ENCODE measurements at places on chromosomes 12 and 14. TPM values are rescaled to one million over a fixed set of nuclear protein-coding genes. Genes with fewer than 3 reads are reported as not detected.

HOXC9 gene
- not detected for polyA plus RNA-seq

SLCO1A2 gene
- polyA plus RNA-seq: 6.7 TPM

PPM1A gene
- polyA plus RNA-seq: 6.6 TPM

KRT79 gene
- not detected for polyA plus RNA-seq

PROX2 gene
- 0.03 TPM for polyA plus RNA-seq

DNAH10 gene
- 0.02 TPM for polyA plus RNA-seq

PLCZ1 gene
- not detected for polyA plus RNA-seq

KLRC1 gene
- polyA plus RNA-seq: not detected

P2RX4 gene
- 21.4 TPM for polyA plus RNA-seq

TAPBPL gene
- 1.5 TPM for polyA plus RNA-seq

NELL2 gene
- 56.8 TPM for polyA plus RNA-seq

GRCh38 chr14:35576260-35576659, 42.3 kb downstream of the INSM2 start:
- H3K4me3 ChIP-seq: no peak overlapping the region
- DNase-seq: no peak
- H3K36me3 ChIP-seq: no peaks in the 10 kb centered on the region
- H3K27ac ChIP-seq: no peak overlapping the region
- H3K27me3 ChIP-seq: no peaks in the 10 kb centered on the region

- H3K4me3 ChIP-seq: no peak overlapping the region
- no peaks in the 10 kb centered on the region for H3K27me3 ChIP-seq
- peaks cover 5% of the 10 kb centered on the region for H3K4me1 ChIP-seq
- no peaks in the 10 kb centered on the region for H3K36me3 ChIP-seq
Measured at GRCh38 chr12:70982991-70983390, 62.5 kb upstream of the PTPRR start.

GRCh38 chr12:72612171-72612570, 340.0 kb downstream of the TRHDE start:
- H3K4me1 ChIP-seq: peaks cover 12% of the 10 kb centered on the region
- H3K27ac ChIP-seq: peak overlapping the region; percentile 27
- H3K36me3 ChIP-seq: no peaks in the 10 kb centered on the region
- no peaks in the 10 kb centered on the region for H3K27me3 ChIP-seq
- H3K4me3 ChIP-seq: no peak overlapping the region

- no peaks in the 10 kb centered on the region for H3K36me3 ChIP-seq
- no peaks in the 10 kb centered on the region for H3K27me3 ChIP-seq
- DNase-seq: no peak
- no peak overlapping the region for H3K27ac ChIP-seq
- H3K4me1 ChIP-seq: no peaks in the 10 kb centered on the region
Measured at GRCh38 chr12:130016194-130016593, 112.4 kb upstream of the TMEM132D start.

- no peak overlapping the region for H3K4me3 ChIP-seq
- H3K27ac ChIP-seq: no peak overlapping the region
Measured at GRCh38 chr12:15534874-15535273, 212.6 kb downstream of the PTPRO start.

- DNase-seq: no peak
- no peak overlapping the region for H3K4me3 ChIP-seq
- no peaks in the 10 kb centered on the region for H3K36me3 ChIP-seq
- H3K27me3 ChIP-seq: no peaks in the 10 kb centered on the region
Measured at GRCh38 chr12:50120953-50121352, 8.9 kb downstream of the COX14 start.

- H3K27ac ChIP-seq: no peak overlapping the region
- DNase-seq: no peak
- H3K4me3 ChIP-seq: no peak overlapping the region
- no peaks in the 10 kb centered on the region for H3K27me3 ChIP-seq
Measured at GRCh38 chr14:73424453-73424852, 33.9 kb downstream of the NUMB start.

DNA sequence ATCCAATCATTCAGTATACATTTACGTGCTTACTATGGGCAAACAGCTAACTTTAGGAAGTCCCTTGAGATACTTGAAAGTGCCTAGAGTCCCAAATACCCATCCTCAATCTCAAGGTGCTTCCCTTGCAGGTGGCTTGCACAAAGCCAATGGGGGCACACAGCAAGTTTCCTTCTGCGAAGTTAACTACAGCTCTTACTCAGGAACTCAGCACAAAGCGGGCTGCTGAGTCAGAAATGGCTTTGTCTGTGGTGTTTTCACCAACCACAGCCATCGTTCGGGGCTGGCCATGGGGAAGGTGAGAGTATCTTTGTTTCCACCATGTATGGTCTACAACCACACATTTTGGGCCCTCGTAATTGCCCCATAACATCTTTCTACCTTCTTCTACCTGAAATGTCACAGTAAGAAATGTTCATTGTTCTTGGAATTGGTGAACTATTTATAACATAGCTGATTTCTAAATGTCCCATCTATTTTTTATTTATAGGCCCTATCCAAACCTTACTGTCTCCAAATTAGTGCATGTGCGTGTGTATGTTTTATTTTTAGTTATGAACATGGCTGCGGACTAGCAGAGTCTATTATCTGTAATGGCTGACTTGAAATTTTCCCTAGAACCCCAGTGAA, 13.9 kb downstream of the MFAP5 start:
- no peaks in the 10 kb centered on the region for H3K27me3 ChIP-seq
- H3K4me1 ChIP-seq: no peaks in the 10 kb centered on the region
- no peak overlapping the region for H3K27ac ChIP-seq
- DNase-seq: no peak
- H3K4me3 ChIP-seq: no peak overlapping the region
- H3K36me3 ChIP-seq: no peaks in the 10 kb centered on the region

- H3K27ac ChIP-seq: no peak overlapping the region
- peaks cover 2% of the 10 kb centered on the region for H3K4me1 ChIP-seq
- H3K27me3 ChIP-seq: no peaks in the 10 kb centered on the region
- H3K4me3 ChIP-seq: no peak overlapping the region
- no peak for DNase-seq
- no peaks in the 10 kb centered on the region for H3K36me3 ChIP-seq
Measured at GRCh38 chr12:92537290-92537960, 165.4 kb upstream of the PLEKHG7 start.

GRCh38 chr12:91781114-91781513, 364.5 kb downstream of the BTG1 start:
- no peak overlapping the region for H3K4me3 ChIP-seq
- no peak overlapping the region for H3K27ac ChIP-seq
- no peaks in the 10 kb centered on the region for H3K36me3 ChIP-seq
- no peaks in the 10 kb centered on the region for H3K27me3 ChIP-seq

DNA sequence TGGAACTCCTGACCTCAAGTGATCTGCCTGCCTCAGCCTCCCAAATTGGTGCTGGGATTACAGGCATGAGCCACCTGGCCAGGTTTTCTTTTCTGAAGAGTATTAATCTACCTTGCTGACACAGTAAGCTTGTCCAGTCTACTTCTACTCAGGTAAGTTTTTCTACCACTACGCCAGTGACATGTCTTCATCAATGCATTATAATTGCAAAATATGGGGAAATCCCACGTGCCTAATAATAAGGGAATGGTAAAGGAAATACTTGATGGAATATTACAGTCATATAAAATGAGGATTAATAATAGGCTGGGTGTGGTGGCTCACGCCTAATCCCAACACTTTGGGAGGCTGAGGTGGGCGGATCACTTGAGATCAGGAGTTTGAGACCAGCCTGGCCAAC, 62.3 kb downstream of the RAB35 start:
- H3K27ac ChIP-seq: no peak overlapping the region
- H3K4me1 ChIP-seq: no peaks in the 10 kb centered on the region
- H3K4me3 ChIP-seq: no peak overlapping the region
- H3K36me3 ChIP-seq: no peaks in the 10 kb centered on the region

DNA sequence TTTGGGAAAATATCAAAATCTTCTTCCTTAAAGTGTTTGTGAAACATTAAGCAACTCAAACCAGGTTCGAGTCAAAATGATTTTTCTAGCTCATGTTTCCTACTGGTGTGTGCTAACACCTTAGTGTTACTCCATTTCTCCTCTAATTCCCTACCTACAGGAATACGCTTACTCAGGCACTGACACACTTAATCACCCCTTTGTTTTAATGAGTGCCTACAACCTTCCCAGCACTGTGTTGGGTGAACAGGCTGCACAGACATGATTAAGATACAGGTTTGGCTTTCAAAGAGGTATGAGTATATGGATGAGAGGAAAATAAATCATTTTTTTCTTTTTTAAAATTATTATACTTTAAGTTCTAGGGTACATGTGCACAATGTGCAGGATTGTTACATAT, 15.6 kb upstream of the PZP start:
- H3K27ac ChIP-seq: no peak overlapping the region
- no peaks in the 10 kb centered on the region for H3K4me1 ChIP-seq
- DNase-seq: no peak

DNA sequence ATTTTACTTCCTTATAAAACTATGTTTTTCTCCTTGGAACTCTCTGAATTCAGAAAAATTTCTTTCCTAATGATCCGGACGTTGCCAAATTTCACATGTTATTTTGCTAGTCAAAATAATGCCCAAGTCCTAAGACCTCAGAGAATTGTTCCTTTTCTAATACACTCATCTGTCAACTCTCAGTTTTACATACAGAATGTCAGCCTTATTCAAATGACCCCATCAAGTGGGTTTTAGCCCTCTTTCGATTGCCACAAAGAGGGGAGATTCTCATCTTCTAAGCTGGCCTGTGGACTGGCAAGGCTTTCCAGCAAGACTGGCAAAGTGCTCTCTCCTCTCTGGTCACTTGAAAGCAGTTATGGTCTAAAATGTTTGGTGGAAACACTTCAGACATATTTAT, 99.3 kb upstream of the GPHB5 start:
- H3K4me3 ChIP-seq: no peak overlapping the region
- H3K27me3 ChIP-seq: no peaks in the 10 kb centered on the region
- no peaks in the 10 kb centered on the region for H3K36me3 ChIP-seq
- no peaks in the 10 kb centered on the region for H3K4me1 ChIP-seq

- H3K4me1 ChIP-seq: no peaks in the 10 kb centered on the region
- no peak for DNase-seq
- no peaks in the 10 kb centered on the region for H3K27me3 ChIP-seq
- no peak overlapping the region for H3K4me3 ChIP-seq
- H3K36me3 ChIP-seq: no peaks in the 10 kb centered on the region
- no peak overlapping the region for H3K27ac ChIP-seq
Measured at GRCh38 chr12:10268037-10268436, 39.6 kb upstream of the KLRD1 start.

DNA sequence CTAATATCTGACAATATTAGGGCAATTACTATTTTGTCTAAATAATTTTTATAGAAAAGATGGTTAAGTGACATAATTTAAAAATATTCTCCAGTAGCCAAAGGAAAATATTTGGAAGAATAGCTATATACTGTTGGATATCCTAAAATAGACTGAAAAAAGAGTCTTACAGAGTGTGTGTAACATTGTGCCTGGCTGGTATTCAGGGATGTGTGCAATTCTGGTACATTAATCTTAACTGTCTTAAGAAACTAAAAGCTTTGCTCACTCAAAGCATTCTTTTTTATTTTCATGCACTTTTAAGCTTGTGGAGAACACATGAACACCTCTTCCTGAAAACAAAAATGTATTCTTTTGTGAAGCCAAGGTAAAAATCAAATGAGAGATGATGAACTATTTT, 10.1 kb upstream of the NR2C1 start:
- peaks cover 9% of the 10 kb centered on the region for H3K36me3 ChIP-seq
- no peaks in the 10 kb centered on the region for H3K27me3 ChIP-seq
- H3K4me3 ChIP-seq: no peak overlapping the region
- no peak for DNase-seq

DNA sequence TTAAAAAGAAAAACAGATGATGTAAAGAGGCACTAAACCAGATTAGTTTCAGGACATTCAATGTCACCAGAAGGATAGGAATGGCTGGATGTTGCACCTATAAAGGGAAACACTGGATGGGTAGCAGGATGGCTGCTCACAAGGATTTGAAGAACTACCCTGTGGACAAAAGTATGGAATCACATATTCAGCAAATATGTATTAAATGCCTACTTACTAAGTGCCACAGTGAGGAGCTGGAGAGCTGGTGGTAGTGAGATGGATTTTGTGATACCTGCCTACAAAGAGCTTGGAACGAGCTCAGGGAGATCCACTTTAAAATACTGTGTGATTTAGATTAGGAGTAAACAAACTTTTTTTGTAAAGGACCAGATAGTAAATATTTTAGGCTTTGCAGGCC, 316.2 kb downstream of the PAWR start:
- no peaks in the 10 kb centered on the region for H3K4me1 ChIP-seq
- no peak overlapping the region for H3K4me3 ChIP-seq
- no peak for DNase-seq
- no peak overlapping the region for H3K27ac ChIP-seq

GRCh38 chr14:69519204-69520100, 34.9 kb downstream of the PLEKHD1 start:
- no peak overlapping the region for H3K4me3 ChIP-seq
- no peak overlapping the region for H3K27ac ChIP-seq
- no peaks in the 10 kb centered on the region for H3K36me3 ChIP-seq
- peaks cover 2% of the 10 kb centered on the region for H3K4me1 ChIP-seq
- no peaks in the 10 kb centered on the region for H3K27me3 ChIP-seq

GRCh38 chr12:118052324-118053070, 8.5 kb downstream of the WSB2 start:
- H3K27ac ChIP-seq: no peak overlapping the region
- no peak for DNase-seq
- peaks cover 5% of the 10 kb centered on the region for H3K36me3 ChIP-seq
- H3K27me3 ChIP-seq: no peaks in the 10 kb centered on the region
- H3K4me1 ChIP-seq: no peaks in the 10 kb centered on the region

GRCh38 chr14:50524731-50525515, 7.4 kb downstream of the MAP4K5 start:
- H3K36me3 ChIP-seq: no peaks in the 10 kb centered on the region
- no peak for DNase-seq
- H3K27me3 ChIP-seq: no peaks in the 10 kb centered on the region
- H3K4me3 ChIP-seq: no peak overlapping the region
- no peaks in the 10 kb centered on the region for H3K4me1 ChIP-seq

- no peaks in the 10 kb centered on the region for H3K36me3 ChIP-seq
- no peaks in the 10 kb centered on the region for H3K27me3 ChIP-seq
- H3K27ac ChIP-seq: no peak overlapping the region
- no peak overlapping the region for H3K4me3 ChIP-seq
- DNase-seq: no peak
Measured at GRCh38 chr12:80811957-80812708, 95.4 kb downstream of the MYF5 start.

DNA sequence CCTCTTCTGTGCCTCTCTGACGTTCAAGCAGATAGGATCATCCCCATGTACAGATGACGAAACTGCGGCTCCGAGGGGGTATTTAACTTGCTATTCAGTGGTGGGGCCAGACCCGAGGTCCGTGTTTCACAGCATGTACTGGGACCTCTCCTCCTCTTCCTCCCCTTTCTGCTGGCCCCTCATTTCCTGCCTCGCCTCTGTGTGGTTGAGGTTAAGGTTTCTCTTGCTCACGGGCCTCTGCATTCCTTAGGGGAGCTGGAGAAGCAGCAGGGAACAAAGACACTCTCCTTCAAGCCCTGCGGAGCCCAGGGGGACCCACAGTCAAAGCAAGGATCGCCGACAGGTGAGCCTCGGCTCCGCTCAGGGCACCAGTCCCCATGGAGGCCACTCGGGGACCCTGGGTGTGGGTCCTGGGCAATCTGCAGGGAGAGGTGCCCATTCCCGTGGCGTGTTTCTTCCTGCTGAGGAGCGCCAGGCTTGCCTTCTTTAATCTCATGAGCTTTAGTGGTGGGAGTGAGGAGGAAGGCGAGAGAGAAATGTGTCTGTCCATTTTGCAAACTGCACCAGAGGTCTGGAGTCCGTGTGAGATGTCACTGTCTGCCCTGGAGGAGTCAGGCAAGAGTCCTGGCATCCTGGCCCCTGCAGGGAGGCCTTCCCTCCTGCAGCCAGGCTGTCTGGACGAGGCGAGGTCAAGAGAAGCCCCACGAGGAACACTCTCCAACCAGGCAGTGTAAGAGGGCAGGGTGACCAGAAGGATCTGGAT, 45.0 kb downstream of the SLC6A12 start:
- H3K4me1 ChIP-seq: peaks cover 28% of the 10 kb centered on the region
- H3K27me3 ChIP-seq: 0 out of 2 replicates have a peak, but pooled peaks cover 3% of the 10 kb centered on the region
- no peak overlapping the region for H3K4me3 ChIP-seq
- no peaks in the 10 kb centered on the region for H3K36me3 ChIP-seq
